ENCODE measurements at places on chromosomes 2 and 18. TPM values are rescaled to one million over a fixed set of nuclear protein-coding genes. Genes with fewer than 3 reads are reported as not detected.

Gene PKDCC
- 26.5 TPM for total RNA-seq

Gene SIX3
- 0.39 TPM for total RNA-seq

Gene ABCG5
- total RNA-seq: not detected

Gene PDCD1
- total RNA-seq: not detected

Gene LHCGR
- total RNA-seq: not detected

Gene FNDC4
- 8.4 TPM for total RNA-seq

Gene FTCDNL1
- 1.8 TPM for total RNA-seq

Gene CD8B2
- not detected for total RNA-seq

Gene ERBB4
- under 0.01 TPM for total RNA-seq

Gene HOXD1
- not detected for total RNA-seq

Gene NYAP2
- not detected for total RNA-seq

Gene SMC6
- total RNA-seq: 25.6 TPM

Gene GRB14
- 0.37 TPM for total RNA-seq

Gene APOB
- total RNA-seq: under 0.01 TPM

Gene NGEF
- 6.2 TPM for total RNA-seq

Gene KIAA2012
- not detected for total RNA-seq

Gene ERLEC1
- total RNA-seq: 50.7 TPM

Gene ZSWIM2
- total RNA-seq: not detected

Gene CNTNAP5
- not detected for total RNA-seq

Gene C1D
- total RNA-seq: 18.4 TPM

Gene WDR7
- total RNA-seq: 28.0 TPM

Gene HRH4
- total RNA-seq: under 0.01 TPM

Gene SP9
- under 0.01 TPM for total RNA-seq

Gene WNT6
- not detected for total RNA-seq

Gene MEP1B
- total RNA-seq: not detected
